Daoy (cell line): ENCODE measurements at places on chromosomes 5 and 9. TPM values are rescaled to one million over a fixed set of nuclear protein-coding genes. Genes with fewer than 3 reads are reported as not detected.

The PROB1 gene
- 0.09 and 0.17 TPM in 2 replicates for total RNA-seq

The C1QTNF2 gene
- total RNA-seq, result 2.8 and 3.0 TPM in 2 replicates

- no peak for DNase-seq
Observed at GRCh38 chr5:178240766-178241165, 8.2 kb upstream of the PHYKPL start.

- DNase-seq, result no peak
Observed at GRCh38 chr9:108724652-108725051, 131.1 kb downstream of the ACTL7B start.

DNA sequence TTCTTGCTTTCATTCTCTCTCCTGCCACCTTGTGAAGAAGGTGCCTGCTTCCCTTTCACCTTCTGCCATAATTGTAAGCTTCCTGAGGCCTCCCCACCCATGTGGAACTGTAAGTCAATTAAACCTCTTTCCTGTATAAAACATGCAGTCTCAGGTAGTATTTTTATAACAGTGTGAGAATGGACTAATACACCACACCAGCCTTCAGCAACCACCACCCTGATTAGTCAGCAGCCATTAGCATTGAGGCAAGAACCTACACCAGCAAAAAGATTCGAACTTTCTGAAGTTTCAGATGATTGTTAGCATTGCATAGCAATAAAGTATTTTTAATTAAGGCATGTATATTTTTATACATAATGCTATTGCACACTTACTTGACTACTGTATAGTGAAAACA, 980.2 kb downstream of the EFNA5 start:
- DNase-seq, result no peak
